AG09319 (cell line): ENCODE measurements at places on chromosomes 3 and 15.
A peak's percentile ranks its signal among the peaks of the same experiment; 100 is the strongest.

GRCh38 chr3:98557324-98558010, 25.7 kb downstream of the GPR15 start:
- DNase-seq, result no peak

DNA sequence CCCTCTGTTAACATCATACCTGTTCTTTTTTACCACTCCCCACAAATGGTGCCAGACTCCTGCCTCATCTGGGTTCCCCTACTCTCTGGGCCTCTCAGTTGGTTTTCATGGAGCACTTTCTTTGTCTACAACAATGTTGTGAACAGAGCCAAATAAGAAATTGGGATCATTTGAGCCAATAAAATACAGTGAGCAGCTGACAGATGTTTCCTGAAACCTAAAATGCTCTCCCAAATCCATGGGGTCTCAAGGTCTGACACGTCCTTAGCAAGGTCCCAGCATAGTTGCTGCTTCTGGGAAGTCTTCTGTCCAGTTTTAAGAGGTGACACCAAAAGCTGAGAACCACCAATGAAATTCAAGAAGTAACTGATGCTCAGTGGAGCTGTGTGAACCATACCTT, 1.7 kb downstream of the NMNAT3 start:
- DNase-seq, result no peak

DNA sequence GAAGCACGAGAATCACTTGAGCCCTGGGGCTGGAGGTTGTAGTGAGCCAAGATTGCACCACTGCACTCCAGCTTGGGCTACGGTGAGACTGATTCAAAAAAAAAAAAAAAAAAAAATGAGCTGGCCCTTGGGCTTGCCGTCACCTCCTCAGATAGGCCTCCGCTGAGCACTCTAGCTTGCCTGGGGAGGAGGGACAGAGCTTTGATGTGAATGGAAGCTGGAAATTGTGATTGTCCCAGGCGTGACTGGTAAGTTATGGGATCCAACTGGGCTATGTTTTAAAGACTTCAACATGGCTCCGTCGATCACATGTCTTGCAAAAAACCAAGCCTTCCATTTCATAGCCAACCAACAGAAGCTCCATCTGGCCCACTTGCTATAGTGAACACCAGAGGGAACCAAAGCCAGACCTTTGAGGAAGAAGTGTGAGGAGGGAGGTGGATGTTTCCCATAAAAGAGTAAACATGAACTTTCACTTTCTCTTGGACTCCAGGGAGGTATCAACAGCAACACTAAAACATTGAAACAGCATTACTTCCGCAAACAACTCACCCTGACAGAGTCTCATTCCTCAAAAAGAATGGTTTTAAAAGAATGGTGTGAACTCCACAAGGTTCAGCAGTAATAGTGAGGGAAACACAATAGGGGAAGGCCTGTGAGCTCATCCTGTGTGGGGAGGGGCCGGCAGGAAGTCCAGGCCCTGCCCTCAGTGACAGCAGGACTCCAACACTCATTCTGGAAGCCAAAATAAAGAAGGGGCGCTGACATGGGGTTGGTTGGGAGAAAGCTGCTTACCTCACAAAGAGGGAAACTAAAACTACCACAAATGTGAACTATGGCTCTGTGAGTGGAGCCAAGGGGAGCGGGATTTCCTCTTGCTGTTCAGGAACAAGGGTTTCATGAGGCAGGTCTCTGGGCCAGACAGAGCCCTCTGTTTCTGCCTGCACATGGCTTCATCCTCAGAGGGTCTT, 59.2 kb upstream of the IL12A start:
- peak; percentile 42 for DNase-seq

GRCh38 chr3:31853580-31853979, 127.5 kb downstream of the OSBPL10 start:
- no peak for DNase-seq

DNA sequence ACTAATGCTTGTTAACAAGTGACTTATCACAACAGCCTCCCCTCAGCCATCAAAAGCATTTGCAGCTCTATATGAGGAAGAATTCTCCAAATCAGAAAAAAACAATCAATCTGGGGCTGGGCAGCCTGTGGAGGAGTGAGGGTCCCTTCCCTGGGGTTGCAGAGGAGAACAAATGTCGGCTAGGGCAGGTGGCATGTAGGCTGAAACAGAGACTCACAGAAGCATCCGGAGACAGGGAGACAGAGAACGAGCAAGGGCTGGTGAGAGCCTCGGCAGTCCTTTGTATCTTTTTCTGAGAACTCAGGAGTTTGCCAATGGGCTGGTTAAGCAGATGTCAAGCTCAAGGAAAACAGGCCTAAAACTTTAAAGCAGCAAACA, 15.8 kb downstream of the ITGA11 start:
- DNase-seq, result no peak

GRCh38 chr3:37766797-37767776, 94.6 kb upstream of the CTDSPL start:
- DNase-seq, result no peak

DNA sequence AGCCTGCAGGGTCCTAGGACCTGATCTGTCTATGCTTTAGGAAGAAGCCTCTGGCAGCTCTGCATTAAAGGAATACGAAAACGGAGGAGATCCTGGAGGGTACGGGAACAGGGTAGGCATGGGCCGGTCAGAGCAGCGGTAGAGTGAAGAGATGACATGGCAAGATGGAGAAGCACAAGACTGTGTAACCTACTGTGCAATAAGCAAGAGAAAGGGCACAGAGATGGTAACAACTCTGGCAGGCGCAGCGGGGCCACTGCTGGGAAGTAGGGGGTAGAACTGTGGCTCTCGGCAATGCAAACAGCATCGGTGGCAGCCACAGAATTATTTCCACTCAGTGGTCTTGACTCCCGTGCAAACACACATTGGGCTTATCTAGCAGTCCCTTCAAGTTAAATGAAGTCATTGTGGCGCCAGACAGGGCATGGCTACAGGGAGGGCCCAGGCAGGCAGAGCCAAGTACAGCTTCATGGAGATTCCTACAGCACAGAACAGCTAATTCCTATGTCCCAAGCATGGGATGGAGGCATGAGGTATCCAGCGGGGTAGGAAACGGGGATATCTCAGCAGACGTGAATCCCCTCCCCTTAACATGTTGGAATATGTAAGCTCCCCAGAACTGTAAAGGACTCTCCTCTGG, 28.8 kb downstream of the WHAMM start:
- no peak for DNase-seq

DNA sequence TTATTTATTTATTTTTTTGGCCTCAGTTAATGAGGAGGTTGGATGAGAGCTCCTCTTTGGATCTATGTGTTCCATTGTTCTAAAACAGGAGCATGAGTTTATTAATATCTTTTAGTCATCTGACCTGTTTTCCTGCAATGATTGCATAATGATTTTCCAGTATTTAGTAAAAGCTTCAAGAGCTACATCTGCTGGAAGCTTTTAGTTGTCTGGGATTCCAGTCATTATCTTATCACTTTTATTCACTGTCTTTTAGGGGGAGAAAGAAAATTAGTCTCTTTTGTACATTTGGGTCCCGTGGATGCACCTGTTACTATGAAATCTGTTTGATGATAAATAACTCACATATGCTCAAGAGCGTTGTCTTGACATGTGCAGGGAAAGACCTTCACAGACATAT, 1270.0 kb downstream of the ROBO1 start:
- DNase-seq, result no peak

DNA sequence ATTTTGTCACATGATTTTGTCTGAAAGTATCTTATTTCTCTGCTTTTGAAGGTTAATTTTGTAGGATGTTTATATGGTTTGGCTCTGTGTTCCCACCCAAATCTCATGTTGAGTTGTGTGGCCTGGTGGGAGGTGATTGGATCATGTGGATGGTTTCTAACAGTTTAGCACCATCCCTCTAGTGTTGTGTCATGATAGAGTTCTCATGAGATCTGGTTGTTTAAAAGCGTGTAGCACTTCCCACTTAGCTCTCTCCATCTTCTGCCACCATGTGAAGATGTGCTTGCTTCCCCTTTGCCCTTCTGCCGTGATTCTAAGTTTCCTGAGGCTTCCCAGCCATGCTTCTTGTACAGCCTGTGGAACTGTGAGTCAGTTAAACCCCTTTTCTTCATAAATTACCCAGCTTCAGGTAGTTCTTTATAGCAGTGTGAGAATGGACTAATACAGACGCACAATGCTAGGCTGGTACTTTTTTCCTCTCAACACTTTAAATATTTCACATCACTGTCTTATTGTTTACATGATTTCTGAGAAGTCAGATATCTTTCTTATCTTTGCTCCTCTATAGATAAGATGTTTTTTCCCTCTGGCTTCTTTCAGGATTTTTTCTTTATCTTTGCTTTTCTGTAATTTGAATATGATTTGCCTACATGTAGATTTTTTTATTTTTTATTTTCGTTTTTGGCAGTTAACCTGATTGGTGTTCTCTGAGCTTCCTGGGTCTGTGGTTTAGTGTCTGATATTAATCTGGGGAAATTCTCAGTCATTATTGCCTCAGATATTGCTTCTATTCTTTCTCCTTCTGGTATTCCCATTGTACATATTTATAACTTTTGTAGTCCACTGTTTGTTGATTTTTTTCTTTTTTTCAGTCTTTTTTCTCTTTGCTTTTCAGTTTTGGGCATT, 22.2 kb downstream of the BTD start:
- DNase-seq, result no peak

- no peak for DNase-seq
Observed at GRCh38 chr3:9332250-9333030, 30.4 kb upstream of the THUMPD3 start.

DNA sequence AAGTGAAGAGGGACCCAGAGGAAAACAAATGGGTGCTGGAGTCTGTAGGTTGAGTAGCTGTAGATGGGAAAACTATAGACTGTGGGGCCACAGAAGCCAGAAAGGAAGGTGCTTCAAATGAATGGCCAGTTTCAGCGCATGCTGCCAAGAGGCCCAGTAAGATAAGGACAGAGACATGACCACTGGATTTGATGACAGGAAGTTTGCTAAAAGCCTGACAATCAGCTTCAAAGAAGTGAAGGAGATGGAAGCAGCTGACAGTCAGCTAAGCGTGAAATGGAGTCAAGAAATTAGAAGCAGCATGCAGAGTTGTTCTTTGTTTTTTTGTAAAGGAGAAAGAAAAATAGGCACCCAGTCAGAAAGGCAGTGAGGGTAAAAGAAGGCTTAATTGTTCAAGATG, 24.9 kb downstream of the TXNRD3 start:
- no peak for DNase-seq

DNA sequence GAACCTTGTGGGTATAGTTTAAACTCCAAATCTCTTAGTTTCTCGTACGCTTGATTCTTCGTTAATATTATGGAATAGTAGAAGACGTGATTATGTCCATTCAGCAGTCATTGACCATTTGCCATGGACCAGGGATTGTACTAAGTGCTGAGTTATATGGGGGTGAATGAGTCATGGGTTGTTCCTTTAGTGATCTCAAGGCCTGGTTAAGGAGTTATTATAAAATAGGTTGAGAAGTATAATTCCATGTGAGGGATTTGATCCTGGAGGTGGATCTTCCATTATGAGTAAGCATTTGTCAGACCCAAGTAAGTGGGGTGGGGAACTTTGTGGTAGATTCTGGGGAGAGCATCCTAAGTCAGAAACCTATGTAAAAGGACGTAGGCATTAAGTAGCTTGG, 15.4 kb downstream of the NR2C2 start:
- no peak for DNase-seq

GRCh38 chr3:144270100-144270499, 298.5 kb downstream of the DIPK2A start:
- DNase-seq, result no peak

DNA sequence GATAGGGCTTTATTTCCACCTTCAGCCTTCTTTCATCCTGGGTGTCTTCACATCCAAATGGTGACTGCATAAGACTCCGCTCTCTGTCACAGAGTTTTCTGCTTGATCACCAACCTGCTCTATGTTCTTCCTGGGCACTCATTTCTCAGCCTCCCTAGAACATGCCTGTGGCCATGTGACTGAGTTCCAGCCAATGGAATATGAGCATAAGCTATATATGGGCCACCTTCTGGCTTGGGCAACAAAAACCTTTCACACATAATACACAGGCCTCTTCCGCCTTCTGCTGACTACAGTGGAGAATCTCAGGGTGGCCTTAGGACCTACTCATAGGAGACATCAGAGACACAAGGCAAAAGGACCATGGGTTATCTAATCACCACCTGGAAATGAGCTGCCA, 51.2 kb upstream of the MED12L start:
- no peak for DNase-seq

- DNase-seq, result no peak
Observed at GRCh38 chr3:122284486-122284885, 40.6 kb upstream of the CSTA start.

DNA sequence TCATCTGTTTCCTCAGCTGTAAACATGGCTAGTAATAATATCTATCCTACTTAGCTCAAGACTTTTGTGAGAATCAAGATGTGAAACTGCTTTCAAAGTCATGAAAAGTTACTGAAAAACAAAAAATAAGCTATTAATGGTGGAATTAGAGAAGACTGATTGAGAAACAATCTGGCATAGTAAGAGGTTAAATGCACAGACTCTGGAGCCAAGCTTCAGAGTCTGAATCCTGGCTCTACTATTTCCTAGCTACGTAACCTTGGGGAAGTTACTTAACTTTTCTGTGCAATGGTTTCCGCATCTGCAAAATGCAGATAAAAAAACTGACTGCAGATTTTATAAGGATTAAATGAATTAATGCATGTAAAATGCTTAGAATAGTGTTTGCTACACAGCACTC, 28.8 kb downstream of the LRRFIP2 start:
- no peak for DNase-seq
